Hematopoietic multipotent progenitor cell treated with erythropoietin and hydrocortisone succinate and interleukin-3 and kit ligand, for 15 days (in vitro differentiated cells): ENCODE measurements at places on chromosomes 7 and 10.

DNA sequence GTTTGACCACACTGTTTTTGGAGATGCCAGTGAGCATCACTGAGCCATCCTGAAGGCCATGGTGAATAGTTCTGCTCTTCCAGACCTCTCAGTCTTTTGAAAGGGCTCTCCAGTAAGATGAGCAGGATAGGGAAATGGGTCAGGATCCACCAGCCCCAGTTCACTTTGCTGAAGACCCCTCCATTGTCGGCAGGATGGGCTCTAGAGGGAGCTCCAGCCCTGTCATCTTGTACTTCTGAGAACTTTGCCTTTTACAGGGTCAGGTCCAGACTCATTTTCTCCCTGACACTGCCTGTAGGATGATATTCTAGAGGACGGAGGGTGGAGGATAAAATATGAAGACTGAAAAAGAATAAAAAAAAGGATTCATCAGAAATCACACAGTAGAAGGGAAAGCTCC, 13.1 kb downstream of the LHFPL3 start:
- DNase-seq = no peak

DNA sequence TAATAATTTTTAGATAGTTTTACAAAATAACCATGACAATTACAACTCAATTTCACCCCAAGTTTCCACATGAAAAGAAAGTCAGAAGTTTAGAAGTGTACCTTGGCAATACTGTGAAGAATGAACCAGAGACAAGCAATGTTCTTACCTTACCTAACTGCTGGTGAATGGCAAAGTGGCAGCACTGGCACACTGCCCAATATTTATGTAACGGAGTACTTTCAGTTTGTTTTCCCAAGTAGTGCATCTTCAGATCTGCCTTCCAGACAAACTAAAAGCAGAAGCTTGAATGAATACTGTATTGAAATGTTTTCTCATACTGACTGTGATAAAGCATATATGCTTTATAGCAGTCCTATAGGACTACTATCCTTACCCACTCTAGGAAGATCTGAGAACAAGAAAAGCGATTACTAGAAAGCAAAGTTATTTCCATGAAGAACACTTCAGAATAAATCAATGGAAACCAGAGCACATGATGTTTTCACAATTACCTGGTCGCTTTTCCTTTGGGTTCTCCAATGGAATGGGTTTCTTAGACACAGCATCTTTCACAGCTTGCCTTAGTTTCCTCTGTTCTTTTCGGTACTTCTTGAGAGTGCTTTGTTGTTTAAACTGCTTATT, 1.5 kb downstream of the NOC3L start:
- peak; percentile 71 for DNase-seq

GRCh38 chr7:103877565-103877964, 111.9 kb downstream of the RELN start:
- DNase-seq = no peak

- DNase-seq = peak; percentile 62
These were observed 878 bp downstream of the SEC61A2 start for GRCh38 chr10:12130237-12130872.

DNA sequence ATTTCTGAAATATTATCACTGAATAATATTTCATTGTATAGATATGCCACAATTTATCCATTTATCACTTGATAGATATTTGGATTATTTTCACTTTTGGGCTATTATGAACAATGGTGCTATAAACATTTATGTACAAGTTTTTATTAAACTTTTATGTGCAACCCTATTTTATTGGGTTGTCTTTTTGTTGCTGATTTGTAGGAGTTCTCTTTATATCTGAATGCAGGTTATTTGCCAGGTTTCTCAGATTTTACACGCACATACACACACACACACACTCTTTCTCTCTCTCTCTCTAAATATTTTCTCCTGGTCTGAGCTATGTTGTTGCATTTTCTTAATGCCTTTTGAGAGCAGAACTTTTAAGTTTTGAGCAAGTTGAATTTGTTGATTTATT, 36.2 kb downstream of the ADK start:
- DNase-seq = no peak

DNA sequence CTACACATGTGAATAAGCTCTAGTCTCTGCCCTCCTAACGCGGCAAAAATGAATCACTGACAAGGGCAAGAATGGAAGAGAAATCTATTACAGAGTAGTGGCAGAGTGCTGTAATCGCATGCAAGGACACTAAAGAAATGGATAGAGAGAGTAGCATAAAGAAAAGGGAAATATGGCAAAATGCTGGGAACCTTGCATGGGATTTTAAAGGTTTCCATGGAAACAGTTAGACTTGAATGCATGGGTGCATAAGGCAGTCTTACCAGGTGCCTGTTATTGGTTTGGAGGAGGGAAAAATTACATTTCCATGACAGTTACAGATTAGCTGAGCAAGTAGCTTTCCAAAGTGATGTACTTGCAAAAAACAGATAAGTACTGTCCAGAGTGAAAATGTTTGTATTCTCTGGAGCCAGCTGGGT, 233.4 kb downstream of the PTN start:
- DNase-seq = no peak

DNA sequence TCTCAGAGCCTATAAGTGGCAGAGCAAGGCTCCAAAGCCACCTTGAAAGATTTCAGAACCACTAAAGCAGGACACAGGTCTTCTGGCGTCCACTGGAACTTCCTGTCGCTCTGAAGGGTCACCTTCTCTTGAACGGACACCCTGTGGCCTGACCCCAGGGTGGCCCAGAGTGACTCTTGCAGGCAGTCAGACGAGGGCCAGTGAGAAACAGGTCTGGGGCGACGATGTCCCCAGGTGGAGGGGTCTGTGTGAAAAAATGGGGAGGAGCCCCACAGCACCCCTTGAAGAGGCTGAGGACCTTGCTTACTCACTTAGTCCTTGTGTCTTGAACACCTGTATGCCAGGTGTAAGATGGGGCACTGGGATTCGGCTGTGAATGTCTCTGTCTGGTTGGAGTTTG, 946 bp upstream of the RASGEF1A start:
- DNase-seq = no peak

GRCh38 chr7:55110993-55111361, 92.2 kb downstream of the EGFR start:
- no peak for DNase-seq

DNA sequence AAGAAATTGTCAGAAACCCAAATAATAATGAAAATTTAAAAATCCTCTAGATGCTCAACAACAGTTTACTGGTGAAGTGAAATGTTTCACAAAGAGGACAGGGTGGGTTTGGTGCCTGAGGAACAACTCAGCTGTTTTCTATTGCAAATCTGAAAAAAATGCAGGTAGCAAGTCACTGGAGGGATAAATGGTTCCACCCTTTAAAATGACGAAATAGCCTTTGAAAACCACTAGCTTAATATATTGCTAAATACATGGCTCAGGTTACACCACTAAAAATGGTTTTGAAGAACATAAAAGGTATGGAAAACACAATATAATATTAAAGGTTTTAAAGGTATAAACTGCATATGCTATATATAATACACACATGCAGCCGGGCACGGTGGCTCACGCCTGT, 69.5 kb downstream of the LMBR1 start:
- DNase-seq = no peak

GRCh38 chr10:14859043-14859442, 19.6 kb upstream of the SUV39H2 start:
- no peak for DNase-seq

- no peak for DNase-seq
These were observed 41.2 kb downstream of the CH25H start for GRCh38 chr10:89165923-89166322.

DNA sequence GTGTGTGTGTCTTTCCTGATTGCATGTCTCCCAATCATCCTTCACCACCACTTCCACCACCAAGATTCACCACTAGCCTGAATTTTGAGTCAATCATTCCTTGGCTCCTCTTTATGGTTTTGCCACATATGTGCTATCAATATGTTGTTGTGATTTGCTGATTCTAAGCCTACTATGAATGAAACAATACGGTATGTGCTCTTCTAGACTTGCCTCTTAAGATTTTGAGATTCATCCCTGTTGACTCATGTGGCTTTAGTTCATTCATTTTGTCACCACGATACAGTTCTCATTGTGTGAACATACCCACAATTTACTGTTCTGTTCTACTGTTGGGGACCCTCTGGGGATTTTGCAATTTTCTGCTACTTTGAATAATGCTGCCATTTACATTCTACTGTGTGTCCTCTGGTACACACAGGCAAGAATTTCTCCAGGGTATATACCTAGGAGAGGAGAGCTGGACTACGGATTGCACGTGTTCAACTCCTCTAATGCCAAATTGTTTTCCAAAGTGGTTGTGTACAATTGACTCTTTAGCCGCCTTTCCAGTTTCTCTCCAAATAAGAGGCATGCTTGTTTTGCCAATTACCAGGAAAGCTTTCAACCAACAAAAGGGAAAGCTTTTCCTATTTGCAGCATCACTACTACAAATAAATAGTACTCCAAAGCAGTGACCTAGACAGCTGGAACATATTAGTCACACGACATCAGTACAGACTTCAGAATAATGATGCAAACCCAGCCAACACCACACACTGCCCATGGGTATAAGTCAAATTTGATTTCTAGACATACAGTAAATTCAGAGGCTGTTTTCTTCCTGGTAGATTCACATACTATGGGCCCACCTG, 30.0 kb downstream of the SGMS1 start:
- peak; percentile 27 for DNase-seq

DNA sequence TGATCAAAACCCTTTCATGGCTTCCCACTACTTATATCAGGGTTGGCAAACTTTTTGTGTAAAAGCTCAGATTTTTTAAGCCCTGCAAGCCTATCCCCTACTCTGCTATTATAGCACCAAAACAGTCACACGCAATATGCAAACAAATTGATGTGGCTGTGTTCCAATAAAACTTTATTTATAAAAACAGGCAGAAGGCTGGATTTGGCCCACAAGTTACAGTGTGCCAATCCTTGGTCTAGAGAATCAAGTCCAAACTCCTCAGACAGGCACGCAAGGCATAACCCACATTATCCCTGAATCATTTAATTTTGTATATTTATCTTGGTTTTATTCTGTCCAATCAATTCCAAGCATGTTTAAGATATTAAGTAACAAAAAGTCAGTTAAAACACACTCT, 71.9 kb downstream of the SGMS1 start:
- no peak for DNase-seq

GRCh38 chr7:17685141-17685540, 255.2 kb downstream of the SNX13 start:
- DNase-seq = no peak

DNA sequence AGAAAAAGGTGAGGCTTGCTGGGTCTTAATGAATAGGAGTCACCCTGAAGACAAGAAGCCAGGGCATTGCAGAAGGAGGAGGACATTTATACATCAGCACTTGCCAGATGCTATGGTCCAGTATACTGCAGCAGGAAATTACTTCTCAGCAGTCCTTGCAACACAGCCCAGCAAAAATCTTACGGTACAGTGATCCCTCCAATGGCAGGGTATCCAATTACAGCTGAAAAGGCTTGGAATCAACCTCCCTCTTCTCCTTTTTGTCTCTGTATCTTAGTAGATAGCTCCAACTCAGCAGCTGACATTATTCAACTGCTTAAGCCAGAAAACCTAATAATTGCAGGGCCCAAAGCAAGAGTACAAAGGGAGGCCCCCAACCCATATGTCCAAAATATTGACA, 128.3 kb upstream of the COBL start:
- DNase-seq = no peak

GRCh38 chr10:69969977-69970376, 82.7 kb upstream of the MACROH2A2 start:
- no peak for DNase-seq

DNA sequence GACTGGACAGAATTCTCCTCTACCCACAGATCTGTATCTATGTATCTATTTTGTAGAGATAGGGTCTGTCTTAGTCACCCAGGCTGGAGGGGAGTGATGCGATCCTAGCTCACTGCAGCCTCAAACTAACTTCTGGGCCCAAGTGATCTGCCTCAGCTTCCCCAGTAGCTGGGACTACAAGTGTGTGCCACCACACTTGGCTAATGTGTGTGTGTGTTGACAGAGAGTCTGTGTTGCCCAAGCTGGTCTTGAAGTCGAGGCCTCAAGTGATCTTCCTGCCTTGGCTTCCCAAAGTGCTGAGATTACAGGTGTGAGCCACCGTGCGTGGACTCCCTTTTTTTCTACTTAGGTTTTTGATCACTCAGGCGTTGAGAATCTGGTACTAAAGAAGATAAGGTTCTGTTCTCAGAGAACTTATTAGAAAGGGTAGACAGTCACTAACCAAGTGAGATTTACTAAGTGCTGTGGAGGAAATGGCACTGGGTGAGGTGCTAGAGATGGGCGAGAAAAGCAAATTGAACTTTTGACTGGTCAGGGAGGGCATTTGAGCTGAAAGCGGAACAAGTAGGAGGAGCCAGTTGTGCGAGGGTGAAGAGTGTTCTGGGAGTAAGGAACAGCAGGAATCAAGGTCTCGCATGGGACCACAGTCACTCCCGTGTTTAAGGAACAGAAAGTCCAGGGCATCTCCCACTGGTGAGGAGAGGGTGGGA, 18.0 kb downstream of the NDUFB2 start:
- DNase-seq = no peak

DNA sequence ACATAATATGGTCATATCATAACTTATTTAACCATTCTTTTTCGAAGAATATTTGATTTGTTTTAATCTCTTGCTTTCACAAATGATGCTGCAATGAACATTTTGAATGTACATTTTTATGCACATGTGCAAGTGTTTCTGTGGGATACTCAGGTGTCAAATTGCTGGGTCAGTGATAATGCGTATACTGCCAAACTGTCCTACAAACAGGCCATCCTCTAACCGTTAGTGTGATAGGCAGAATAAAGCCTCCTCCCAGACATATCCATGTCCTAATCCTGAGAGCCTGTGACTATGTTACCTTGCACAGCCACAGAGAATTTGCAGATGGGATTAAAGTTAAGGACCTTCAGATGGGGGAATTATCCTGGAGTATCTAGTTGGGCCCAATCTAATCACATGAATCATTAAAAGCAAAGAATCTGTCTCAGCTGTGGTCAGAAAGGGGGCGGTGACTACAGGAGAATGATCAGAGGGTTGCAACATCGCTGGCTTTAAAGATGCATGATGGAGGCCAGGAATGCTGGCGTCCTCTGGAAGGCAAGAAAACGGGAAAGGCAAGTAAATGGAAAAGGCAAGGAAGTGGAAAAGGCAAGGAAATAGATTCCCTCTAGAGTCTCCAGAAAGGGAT, 46.7 kb downstream of the FZD1 start:
- DNase-seq = no peak

- no peak for DNase-seq
These were observed 11.6 kb downstream of the ATP6V0E2 start for GRCh38 chr7:149885191-149886017.

DNA sequence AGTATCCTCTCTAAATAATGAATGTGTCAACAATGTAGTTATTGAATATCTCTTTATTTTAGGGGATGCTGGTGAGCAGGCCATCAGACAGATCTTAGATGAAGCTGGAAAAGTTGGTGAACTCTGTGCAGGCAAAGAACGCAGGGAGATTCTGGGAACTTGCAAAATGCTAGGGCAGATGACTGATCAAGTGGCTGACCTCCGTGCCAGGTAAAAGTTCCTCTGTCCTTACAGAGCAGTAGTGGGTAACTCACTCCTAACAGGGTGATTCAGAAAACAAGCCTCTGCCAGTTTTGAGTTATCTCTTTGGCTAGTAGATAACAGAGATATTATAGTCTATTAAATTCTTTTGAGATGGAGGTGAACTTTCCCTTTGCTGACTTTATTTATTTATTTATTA, 67.3 kb downstream of the AP3M1 start:
- DNase-seq = no peak
